ENCODE measurements at places on chromosomes 5 and 9.

DNA sequence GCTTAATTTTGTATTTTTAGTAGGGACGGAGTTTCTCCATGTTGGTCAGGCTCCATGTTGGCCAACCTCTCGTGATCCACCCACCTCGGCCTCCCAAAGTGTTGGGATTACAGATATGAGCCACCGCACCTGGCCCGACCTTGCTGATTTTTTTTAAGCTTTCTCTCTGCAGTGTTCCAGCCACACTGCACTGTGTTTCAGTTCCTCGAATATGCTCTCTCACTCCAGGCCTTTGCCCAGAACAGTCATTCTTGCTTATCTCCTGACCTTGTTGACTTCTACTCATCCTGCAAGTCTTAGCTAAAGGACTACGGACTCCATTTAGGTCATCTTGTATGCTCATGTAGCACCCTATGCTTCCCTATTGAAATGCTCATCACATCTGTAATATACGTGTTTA lies 3.3 kb downstream of the SNAPC3 start:
- no peak for DNase-seq

GRCh38 chr5:78496373-78496772 lies 136.0 kb downstream of the SCAMP1 start:
- DNase-seq, result peak; percentile 50

DNA sequence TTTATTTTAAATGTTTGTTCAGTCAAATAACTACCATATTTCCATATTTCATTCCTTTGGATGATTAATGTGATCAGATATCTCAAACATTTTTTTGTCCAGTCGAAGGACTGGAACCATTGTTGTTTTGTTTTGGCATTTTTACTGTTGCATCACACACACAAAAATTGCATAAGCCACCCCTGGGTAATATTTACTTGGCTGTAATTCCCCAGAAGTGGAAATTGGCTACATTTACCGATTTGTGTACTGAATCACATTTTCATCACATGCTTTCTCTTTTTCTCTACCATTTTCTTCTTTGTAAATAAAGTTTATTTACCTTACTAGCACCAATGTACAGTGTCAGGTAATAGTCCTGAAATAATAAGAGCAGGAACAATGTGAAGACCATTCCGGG lies 1729.7 kb upstream of the WWC1 start:
- DNase-seq, result no peak

DNA sequence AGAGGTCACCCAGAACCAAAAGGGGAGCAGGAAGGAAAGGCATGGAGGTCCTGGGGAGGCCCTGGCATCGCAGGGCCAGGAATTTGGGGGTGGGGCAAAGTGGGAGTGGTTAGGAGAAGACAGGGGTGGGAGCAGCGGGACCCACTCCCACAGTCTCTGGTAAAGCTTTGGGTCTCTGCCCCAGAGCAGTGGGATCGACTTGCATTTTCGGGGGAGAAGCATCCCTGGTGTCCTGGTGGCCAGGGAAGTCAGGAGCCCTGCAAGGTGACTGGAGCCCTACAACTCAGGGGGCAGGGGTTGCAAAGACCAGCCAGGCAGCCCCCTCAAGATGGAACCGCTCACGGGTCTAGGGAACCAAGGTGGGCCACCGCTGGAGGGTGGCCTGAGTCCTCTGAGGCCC lies 22.4 kb upstream of the GTF3C5 start:
- DNase-seq, result no peak

GRCh38 chr9:34386656-34387055 lies 10.0 kb upstream of the MYORG start:
- no peak for DNase-seq

DNA sequence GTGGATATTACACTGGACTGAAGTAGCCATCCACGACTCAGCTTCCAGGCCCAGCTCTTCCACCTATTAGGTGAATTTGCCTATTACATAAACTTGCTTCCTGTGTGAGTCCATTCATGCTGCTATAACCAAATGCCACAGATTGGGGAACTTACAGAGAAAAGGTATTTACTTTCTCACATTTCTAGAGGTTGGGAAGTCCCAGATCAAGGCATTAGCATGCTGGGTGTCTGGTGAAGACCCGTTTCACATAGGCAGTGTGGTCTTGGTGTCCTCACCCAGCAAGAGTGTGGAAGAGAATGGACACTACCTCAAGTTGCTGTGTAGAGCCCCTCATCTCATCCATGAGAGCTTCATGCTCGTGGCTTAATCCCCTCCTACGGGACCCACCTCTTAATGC lies 282.6 kb downstream of the IRX1 start:
- no peak for DNase-seq

GRCh38 chr5:66169534-66169933 lies 25.4 kb downstream of the SREK1 start:
- DNase-seq, result no peak

DNA sequence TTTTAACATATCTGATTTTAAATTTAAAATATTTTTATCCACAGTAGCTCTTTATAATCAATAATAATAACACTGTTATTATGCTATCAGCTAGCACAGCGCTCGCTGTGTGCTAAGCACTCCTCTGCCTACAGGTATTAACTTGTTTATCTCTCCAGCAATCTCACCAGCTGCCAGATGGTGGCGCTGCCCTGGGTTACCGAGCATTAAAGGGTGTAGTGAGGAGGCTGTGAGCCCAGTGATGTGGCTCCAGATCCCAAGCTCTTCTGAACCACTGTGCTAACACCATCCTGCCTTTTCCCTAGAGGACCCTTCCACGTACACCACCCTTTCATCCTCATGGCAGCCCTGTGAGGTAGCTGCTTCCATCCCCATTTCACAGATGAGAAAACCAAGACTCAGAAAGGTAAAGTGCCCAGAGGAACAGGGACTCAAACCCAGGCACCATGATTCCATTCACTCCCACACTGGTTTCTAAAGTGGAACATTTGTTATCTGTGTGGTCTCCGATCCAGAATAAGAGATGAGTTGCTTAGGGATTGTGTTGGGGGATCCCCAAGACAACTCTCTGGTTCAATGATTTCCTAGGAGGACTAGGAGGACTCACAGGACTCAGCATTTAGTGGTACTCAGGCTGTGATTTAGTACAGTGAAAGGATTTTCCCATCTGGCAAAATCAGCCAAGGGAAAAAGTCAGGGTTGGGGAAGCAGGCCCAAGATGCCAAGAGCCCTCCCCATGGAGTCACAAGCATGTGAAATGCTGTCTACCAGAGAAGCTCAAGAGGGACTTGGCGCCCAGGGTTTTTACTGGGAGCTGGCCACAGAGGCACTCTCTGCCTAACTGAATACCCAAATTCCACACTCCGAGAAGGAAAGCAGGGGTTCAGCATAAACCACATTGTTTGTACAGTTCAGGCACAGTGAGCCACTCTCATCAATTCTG lies 7.0 kb downstream of the IGFBPL1 start:
- DNase-seq, result peak; percentile 78

- no peak for DNase-seq
Observed at GRCh38 chr5:93343570-93343969, 237.4 kb downstream of the NR2F1-AS1 start.

GRCh38 chr5:17114715-17115599 lies 102.5 kb upstream of the BASP1 start:
- DNase-seq, result no peak

DNA sequence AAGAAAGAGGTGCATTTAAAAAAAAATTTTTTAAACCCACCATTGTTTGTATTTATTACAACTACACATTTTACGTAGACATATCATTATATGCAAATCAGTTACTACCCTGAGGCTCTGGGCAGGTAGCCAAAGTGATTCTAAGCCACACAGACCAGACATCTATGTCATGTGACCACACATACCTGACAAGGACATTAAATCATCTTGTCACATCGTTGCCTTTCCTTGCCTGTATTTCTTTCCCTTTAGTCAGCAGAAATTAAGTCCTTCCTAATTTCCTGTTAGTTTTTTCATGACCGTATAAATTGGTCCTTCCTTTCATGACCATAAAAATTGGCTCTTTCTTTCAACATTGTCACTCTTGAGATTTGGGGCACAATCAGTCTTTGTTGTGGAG lies 134.2 kb upstream of the MARCHF11 start:
- no peak for DNase-seq

DNA sequence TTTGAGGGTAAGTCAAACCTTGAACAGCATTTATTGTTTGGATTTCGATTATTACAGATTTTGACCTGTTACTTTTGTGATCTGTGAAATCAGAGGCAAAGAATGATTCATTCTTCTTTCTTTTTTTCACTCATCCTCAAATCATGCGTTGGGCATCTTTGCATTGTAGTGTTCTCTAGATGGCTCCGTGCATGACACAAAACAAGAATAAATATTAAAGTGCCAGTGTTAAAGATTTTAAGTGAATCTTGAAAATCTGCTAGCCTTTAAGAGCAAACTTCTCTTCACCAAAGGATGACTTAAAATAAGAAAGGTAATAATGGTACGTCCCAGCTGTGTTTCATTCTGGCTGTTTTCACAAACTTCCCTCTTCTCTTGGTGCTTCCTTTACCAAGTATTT lies 361.9 kb upstream of the SMARCA2 start:
- DNase-seq, result no peak

DNA sequence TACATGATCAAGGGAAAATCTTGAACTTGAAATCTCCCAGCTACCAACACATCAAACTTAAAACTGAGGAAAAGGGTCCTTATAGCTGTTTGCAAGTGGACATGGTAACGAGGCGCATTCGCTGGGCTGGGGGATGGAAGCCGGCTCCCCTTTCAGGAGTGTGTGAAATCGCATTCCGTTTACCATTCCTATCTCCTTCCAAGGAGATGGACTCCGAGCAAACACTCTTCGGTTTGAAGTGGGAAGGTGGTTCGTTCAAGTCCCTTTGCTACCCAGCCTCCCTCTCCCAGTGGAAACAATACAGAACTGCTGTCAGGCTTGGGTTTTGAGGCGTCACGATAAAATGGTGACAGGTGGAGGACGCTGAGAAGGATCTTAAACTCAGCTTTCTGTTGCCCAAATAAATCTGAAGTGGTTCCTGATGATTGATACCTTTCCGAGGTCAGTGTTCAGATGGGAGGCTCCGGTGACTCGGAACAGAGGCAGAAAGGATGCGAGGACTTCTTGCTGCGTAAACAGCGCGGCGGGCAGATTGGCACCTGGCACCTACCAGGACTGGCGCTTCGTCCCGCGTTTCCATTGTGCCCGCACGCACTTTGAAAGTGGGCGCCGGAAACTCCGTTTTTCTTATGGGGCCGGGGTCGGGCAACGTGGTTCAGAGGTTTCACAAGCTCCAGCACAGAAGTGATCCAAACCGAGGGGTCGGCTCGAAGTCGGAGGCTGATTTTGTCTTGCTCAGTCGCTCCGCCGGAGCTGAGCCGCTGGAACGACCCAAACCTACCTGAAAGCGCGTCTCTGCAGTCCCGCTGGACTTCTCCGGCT lies 7.0 kb downstream of the MSX2 start:
- peak; percentile 85 for DNase-seq

GRCh38 chr5:31362931-31363568 lies 168.8 kb downstream of the DROSHA start:
- DNase-seq, result no peak

GRCh38 chr9:82808478-82808877 lies 254.5 kb downstream of the RASEF start:
- DNase-seq, result peak; percentile 60

- no peak for DNase-seq
Observed at GRCh38 chr5:78588507-78588906, 60.1 kb downstream of the LHFPL2 start.

DNA sequence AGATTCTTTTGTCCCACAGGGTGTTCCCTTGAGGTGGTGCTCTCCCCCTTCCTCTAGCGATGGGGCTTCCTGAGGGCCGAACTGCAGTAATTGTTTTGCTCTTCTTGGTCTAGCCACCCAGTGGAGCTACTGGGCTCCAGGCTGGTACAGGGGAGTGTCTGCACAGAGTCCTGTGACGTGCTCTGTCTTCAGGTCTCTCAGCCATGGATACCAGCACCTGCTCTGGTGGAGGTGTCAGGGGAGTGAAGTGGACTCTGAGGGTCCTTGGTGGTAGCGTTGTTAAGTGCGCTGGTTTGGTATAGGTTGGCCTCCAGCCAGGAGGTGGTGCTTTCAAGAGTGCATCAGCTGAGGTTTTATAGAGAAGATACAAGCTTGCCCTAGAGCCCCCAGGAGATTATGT lies 20.4 kb upstream of the CEP72 start:
- no peak for DNase-seq

DNA sequence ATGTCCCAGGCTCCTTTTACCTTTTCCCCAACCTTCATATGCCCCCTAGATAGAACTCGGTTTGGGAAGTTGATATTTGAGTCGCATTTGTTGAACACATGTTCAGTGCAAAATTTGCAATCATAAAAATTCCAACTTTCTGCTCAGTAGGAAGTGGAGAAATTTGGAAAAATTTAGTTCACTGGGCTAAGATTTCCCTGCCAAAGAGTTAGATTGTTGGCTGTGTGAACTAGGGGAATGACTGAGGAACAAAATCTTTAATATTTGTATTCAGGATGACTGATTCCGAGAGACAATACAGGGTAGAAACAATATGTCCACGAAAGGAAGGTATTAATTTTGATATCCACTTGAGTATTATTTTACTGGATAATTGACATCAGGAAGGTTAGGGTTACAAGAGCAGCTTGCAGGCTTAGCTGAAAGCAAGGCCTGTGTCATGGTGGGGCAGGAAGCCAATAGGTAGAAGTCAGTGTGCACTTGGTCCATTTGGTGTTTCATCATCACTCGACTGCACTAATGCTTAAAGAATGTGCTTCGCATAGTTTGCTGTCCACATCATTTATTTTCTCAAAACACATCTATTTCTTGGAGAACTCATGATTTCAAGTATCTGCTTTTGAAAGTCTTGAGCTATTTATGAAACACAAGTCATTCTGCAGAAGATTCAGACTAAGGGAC lies 59.4 kb upstream of the GNA14 start:
- peak; percentile 40 for DNase-seq

- DNase-seq, result peak; percentile 64
Observed at GRCh38 chr5:112417931-112418658, 982 bp downstream of the EPB41L4A start.

DNA sequence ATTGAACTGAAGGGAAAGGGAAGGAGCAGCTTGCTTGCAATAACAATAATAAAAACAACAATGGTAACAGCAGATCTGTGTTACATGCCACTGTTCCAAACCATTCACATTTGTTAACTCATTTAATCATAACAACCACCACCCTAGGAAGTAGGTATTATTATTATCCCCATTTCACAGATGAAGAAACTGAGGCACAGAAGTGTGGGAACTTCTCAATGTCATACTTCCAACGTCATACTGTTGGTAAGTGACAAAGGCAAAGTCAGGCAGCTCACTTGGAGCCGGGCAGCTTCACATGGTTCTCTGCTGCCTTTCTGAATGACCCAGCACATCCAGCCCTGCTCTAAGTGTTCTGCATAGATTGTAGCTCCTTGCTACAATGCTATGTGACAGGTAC lies 72.6 kb downstream of the FOXD1 start:
- no peak for DNase-seq

DNA sequence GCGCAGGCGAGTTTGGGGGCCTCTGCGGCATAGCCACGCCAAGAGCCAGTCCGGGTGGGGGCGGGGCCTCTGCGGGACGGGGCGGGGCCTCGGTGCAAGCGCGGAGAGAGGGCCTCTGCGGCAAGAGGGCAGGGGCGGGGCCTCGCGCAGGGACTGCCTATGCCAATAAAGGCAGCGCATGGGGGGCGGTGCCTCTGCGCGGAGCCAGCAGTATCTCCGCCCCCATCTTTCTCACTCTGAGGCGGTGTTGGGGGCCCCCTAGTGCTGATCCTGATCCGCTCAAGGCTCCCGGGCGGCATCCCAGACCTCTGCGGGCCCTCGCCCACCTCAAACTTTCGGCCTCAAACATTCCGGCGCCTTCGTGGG lies 9.2 kb upstream of the GPRIN1 start:
- peak; percentile 95 for DNase-seq

Data from mesendoderm (in vitro differentiated cells).